ENCODE measurements at places on chromosomes 13 and 19.

DNA sequence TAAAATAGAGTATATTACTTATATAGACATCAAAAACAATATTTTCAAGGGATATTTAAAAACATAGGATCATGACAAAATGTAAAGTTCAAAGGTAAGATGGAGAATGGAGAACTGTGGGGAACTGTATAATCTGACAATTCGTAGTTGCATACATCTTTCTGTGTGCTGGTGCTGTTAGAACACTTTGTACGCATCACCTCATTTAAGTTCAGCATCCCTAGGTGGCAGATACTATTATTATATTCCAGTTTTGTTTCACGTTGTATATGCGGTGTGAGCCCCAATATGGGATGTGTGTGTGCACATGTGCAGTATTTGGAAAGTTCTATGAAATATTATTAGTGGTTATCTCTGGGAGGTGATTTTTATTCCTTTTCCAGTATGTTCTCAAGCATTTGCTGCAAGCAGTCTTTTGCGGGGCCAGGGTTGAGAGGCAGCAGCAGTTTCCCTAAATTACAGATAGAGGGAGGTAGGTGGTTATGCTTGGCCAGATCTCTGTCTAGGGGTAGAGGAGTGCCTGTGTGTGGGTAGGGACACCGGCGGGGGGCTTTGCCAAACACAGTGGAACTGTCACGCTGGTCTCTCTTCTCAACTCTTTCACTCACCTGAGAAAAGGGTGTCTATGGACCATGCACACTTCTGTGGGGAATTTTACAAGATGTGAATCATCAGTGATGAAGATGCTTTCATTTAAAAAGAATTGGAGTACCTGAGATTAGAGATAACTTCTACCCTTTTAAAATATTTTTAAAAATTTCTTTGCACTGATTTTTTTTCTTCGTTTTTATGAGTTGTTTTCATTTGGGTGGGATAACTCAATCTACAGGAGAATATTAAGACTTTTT is 55.6 kb upstream of the ALOX5AP start:
- DNase-seq: no peak

DNA sequence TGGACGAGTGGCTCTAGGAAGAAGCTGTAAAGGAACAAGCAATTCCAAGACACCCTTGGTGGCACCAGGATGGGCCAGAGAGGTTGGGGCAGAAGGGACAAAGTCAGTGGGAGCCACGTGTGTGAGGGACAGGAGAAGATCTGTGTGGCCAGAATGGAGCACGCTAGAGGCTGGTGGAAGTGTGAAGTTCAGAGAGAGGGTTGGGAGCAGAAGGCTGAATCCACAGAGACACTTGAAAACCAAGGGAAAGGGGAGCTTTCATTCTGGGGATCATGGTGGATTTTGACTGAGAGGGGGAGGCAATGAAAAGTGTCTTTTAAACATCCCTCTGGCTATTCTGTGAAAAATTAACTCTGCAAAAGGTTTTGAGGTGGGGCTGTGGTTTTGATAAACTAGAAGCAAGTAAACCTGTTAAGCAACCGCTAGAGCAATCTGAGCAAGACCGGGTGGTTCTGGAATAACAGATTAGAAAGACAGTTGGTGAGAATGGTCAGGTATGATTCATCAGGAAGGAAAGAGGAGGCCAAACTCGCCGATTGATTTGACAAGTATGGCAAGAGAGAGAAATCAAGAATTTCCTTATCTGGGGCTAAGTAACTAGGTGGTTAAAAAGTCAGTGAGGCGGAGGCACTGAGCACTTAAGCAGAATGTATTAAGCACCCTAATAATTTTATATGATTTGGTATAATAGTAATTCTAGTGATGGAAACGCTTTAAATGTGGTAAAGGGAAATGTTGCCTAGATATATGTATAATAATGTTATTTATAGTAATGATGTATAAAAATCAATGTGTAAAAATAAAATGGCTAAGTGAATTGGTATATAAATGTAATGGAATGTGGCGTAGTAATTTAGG is 140.0 kb downstream of the MYO16 start:
- DNase-seq: no peak

GRCh38 chr13:65530688-65531087 is 1699.4 kb downstream of the PCDH9 start:
- DNase-seq: no peak

GRCh38 chr13:51363625-51364024 is 24.1 kb downstream of the SERPINE3 start:
- DNase-seq: no peak

DNA sequence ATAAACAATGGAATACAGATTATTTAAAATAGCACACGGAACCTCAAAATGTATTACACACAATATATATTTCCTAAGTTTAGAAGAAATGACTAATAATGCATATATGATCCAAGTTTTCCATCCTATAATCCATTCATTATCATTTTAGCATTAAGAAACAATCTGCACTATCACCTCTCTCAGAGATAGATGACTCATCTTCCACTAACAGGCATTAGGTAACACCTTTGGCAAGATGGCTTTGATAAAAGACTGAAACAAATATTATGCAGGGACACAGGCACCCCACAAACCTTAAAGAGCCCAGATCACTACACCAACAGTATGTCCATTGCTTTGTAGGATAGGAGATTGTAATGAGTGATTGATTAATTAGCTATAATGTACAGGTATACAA is 4.1 kb downstream of the ENOX1 start:
- DNase-seq: no peak

DNA sequence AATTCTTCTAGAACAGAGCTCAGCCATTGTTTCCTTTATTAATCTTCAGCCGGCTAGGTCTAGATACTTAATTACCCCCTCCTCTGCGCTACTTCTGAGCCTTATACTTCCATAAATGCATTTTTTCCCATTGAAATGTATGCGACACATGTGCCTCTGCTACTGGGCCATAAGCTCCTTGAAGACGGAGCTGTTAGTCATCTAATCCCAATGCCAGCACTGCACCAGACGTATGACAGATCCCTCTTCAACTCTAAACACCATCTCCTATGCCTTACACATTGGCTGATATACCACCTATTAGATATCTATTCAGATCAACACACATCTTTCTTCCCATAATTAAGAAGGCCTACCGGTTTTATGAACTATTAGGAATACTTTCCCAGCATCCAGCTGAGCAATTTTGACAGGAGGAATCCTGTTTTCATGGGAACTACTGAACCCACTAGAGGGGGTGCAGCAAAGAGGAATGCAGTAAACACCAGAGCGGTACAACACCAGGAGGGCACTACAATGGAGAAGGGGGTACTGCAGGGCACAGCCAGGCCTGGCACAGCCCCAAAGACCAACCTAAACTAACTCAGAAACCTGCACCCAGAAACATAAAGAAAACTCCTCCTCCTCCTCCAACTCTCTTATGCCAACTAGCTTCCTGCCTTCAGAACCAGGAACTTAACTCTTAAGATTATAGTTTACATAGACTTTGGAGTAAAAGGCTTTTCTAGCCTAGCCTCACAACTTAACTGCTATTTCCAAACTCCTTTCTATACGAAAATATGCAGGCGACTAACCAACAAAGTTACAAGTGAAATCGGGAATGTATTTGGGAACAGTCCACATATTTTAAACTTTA is 18.7 kb downstream of the STK24 start:
- DNase-seq: no peak

DNA sequence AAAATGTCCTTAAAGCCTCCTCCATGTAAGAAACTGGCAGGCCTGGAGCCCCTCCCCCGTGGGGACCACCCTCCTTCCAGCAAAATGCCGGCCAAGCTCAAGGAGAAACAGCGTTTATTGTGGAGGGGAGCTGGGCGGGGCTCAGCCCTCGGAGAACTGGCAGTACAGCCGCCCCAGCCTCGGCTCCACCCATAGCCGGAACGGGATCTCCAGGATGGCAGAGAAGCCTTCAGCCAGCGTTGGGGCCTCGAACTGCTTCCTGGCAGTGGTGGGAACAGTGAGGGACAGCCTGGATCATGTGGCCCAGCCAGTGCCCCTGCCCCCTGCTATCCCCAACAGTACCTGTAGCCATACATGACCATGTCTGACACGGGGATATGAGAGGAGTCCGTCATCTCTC is 6.3 kb downstream of the PNKP start:
- DNase-seq: no peak

DNA sequence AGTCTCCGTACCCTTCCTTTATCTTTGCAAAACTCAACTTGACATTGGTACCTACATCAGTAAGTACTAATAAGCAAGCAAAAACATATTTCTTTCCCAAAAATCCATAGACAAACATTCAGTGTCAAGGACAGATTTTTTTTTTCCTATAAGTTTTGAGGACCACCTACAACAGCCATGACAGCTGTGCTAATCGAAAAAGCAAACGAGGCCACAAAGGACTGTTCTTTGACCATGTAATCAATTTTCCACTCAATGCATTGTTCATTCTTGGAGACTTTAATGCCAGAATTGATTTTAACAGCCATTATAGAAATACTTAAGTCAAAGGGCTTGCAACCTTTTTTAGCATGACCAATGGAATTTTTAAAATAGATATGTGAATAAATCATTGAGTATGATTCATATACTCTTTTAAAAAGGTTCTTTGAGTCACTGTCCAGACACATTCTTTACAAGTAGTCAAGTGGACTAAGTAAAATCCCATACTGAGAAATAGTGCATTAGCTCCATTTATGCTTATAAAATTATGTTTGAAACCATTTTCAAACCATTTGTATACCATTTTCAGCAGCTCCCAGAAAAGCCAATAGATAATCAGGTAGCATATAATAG is 323.9 kb downstream of the MZT1 start:
- no peak for DNase-seq

GRCh38 chr19:16096280-16096855 is 15.3 kb upstream of the RAB8A start:
- DNase-seq: no peak

DNA sequence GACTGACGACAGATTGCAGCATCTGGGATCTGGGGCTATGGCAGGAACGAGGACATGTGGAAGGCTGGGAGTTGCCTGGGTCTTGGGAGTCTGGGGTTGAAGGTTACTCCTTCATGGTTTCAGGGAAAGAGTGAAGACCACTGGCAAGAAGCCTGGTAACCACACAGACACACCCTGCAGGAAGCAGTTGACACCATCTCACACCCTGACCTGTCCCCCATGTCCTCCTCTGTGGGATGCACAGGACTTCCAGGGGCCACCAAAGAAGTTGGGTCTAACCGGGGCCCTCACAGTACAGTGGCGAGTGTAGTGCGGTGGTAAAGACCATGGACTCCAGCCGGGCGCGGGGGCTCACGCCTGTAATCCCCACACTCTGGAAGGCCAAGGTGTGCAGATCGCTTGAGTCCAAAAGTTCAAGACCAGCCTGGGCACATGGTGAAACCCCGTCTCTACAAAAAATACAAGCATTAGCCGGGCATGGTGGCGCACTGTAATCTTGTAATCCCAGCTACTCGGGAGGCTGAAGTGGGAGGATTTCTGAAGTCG is 10.6 kb upstream of the FFAR2 start:
- DNase-seq: no peak

DNA sequence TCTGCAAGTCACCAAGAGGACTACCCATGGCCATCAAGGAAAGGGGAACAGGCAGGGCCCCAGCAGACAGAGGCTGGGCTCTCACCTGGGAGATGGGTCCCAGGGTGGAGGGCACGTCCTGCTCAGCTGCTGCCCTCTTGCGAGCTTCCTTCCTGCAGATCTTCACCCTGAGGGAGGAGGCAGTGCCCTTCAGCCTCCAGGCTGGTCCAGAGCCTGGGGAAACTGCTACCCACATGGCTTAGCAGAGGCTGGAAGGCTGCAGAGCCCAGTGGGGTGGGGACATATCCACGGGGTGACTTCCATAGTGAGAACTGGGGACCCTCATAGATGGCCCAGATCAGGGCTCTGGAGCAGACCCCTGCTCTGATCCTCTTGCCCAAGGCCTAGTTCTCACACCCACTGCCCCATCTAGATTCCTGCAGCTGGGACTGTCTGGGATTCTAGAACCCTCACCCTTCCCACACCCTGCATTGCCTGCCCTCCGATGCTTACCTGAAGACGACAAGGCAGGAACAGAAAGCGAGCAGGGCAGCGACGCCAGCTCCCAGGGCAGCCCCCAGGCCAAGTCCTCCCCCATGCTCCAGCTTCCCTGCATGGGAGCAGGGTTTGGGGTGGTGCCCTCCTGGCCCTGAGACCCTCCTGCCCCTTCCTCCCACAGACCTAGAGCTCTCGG is 9.0 kb downstream of the SIGLEC11 start:
- DNase-seq: no peak

DNA sequence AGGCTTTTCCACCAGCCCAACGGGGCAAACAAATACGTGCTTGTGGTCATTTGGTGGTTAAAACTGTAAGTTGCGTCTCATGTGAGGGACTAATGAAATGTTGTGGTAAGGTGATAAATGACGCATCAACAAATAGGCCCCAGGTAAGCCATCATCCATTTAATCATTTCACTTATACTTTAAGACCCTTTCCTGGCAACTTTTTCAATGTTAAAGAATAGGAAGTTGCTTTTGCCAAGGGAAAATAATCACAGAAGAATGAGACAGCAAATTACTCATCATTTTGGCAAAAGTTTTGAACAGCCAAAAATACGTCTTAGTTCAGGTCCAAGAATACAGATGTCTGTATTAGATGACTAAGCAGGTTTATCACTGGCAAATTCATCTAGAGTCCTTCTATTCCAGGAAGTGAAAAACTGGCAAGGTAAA is 660.4 kb downstream of the SLITRK1 start:
- no peak for DNase-seq

GRCh38 chr19:14434543-14435319 is 1.6 kb downstream of the PKN1 start:
- no peak for DNase-seq

DNA sequence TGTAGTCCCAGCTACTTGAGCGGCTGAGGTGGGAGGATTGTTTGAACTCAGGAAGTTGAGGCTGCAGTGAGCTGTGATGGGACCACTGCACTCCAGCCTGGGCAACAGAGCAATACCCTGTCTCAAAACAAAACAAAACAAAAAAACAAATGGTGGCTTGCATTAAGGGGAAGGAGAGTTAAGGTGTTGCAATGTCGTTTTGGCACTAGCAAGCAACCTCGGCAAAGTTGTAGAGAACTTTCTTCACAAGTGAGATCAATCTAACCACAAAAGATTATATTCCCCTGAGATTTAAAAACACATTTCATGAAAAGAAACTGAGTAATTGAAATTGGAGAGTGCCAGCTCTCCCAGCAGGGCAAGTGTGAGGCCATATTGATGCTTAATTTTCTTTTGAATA is 153.7 kb downstream of the KLF5 start:
- DNase-seq: no peak

- DNase-seq: no peak
Observed at GRCh38 chr13:95676105-95676761, 706 bp upstream of the DNAJC3 start.

DNA sequence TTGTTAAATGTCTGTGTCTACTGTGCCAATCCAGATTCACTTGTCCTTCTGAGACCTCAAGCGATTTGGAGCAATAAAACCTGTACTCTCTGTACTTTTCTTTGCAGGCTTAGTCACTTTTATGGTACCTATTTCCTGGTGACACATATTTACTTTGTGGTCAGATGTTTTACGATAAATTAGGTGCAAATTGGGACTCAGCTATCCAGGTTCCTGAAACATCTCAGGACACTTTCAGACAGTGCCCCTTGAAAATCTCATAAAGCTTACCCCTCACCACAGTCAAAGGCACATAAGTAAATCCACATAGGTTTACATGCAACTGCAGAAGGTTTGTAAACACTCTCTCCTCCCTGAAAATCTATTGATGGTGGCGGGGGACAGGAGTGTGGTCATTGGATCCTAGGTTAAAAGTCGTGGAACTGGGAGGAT is 438.8 kb downstream of the EFNB2 start:
- DNase-seq: no peak
